ENCODE measurements at places on chromosomes 6 and 20.

DNA sequence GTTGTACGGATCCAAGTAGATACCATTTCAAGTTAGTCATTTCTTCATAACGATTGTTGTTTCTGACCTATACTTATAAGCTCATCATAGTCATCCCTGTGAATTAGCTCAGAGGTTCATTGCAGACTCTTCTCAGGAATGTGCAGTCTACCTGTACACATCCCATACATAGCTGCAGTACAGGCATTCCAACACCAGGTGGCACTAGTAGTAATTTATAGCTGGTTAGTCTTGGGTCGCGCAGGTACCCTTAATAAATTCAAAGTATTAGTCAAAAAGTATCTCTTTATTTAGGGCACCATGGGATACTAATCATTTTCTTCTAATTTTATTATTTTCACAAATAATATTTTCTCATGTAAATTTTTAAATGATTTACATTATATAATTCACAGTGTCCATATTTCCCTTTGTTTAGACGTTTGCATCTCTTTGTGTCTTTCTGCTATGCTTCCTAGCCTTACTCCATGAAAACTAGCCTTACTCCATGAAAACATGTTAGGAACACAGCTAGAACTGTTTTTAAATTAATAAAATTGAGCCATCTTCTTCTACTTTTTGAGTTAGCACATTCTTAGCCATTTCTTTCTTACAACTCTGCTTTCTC lies 128.6 kb upstream of the FAM83B start:
- DNase-seq = peak; percentile 84

DNA sequence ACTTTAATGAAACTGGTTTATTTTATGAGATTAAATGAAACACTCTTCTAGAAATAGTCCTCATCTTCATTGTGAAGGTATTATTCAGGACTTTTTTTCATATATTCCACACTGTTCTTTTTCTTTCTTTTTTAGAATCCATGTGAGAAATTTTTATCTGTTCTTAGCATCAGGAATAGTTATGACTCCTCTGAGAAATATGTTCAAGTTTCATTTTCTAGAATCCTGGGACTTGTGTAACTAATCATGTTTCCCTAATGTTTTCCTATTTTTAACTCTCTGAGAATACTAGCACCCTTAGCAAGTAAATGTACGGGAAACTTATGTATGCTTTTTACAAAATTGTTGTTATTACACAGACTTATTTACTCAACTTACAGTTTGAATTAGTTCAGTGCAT lies 407.8 kb downstream of the CBLN4 start:
- no peak for DNase-seq

DNA sequence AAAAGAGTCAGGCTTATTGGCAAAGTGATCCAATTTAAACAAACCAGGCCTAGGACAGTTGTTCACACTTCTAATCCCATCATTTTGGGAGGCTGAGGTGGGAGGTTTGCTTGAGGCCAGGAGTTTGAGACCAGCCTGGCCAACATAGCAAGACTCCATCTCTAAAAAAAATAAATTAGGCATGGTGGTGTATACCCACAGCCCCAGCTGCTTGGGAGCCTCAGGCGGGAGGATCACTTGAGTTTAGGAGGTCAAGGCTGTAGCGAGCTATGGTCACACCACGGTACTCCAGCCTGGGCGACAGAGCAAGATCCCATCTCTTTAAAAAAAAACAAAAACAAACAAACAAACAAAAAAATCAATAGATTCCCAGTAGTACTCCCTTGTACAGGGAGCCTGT lies 86.8 kb downstream of the SASH1 start:
- no peak for DNase-seq

- DNase-seq = peak; percentile 99
Measured at GRCh38 chr6:31541658-31542521, at the start of gene DDX39B. DDX39B (minus strand) TSS chr6:31542003; CDS start chr6:31540532, 1,471 bp downstream.

DNA sequence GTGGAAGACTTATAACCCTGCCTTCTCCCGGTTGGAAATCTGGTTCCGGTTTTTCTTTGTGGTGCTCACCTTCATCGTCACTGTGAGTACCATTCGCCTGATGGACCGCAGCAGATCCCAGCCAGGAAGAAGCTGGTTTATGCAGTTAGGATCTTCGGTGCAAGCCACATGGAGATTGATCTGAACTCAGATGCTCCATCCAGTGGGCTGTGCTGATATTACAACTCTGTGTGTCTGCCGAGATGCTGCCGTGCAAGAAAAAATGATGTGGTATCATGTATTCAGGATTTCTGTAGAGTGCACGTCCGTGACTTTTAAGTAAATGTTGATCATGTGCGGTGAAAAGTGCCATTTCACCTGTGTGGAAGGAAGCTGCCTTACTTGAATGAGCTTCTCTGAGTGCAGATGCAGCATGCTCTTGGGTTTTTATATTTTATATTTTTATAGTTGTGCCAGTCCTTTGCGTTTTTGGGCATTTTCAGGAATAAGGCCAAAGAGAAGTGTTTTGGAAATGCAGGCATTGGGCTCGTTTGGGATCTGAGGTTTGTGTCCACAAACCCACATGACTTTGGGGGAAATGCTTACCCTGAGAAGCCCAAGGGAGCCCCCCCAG lies 39.2 kb downstream of the DYNLT1 start:
- peak; percentile 90 for DNase-seq

- no peak for DNase-seq
Measured at GRCh38 chr6:55100686-55101085, 73.6 kb upstream of the HCRTR2 start.

DNA sequence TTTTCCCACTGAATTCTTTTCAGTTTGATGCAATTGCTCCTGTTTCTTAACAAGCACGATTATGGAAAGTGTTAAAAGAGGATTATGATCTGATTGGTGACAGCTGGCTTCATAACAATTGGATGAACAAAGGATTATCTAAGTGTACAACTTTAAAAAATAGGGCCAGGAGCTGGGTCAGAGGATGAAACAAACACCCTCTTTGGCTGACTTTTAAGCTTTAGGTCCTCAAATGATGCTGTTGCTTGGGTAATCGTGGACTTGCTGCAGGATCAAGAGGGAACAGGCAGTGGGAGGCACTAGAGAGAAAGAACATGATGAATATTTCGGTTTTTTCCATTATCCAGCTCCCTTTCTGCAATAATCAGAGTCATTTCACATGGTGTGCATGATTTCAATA lies 35.5 kb upstream of the TMX4 start:
- no peak for DNase-seq

DNA sequence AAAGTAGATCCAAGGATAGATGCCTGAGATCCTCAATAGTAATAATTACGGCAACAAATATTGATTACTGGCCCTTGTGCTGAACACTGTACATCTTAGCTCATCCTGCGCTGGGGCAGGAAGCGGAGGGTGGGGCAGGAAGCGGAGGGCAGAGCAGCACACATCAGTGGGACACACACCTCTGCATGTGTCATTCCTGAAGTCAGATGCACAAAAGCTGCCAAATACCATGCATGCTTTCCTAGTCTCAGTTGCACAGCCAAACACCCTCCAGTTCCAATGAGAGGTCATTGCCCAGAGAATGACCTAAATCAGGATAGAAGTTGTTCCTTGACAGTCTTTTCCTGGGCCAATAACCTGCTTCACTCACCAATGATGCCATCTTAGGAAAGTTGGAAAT lies 74.4 kb upstream of the FOXC1 start:
- no peak for DNase-seq

- DNase-seq = no peak
Measured at GRCh38 chr6:130776287-130776925, 50.8 kb upstream of the SMLR1 start.

DNA sequence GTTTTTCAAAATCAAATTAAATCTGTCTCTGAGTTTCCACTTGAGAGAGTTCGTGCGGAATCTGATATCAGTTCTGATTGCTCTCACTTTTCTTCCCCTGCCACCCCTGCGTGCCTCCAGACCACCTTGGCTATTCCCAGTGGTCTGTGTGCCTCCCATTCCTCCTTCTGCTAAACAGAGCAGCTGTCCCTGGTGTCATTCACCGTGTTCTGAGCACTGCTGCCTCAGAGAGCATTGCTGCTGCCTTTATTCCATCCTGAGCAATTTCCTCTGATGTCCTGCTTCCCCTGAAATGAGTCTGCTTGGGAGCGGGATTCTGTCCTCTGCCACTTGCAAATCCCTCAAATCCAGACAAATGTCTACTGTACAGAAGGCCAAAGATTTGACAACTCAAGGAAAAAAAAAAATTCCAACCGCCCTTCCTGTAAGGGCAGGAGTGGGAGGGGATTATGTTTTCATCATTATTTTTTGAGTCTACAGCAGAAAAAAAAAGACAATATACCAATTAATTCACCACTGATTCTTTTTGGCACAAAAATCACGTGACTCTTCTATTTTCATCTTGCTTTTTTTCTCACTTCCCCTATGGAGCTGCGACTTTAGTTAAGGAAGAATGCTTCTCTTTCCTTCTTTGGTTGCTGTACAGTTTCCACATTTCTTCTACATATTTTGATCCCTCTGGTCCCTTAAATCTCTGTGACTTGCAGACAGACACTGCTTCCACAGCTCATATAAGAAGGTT lies 833.0 kb downstream of the EPHA7 start:
- no peak for DNase-seq

GRCh38 chr6:35465646-35466045 lies 2.6 kb upstream of the RPL10A start:
- no peak for DNase-seq

- peak; percentile 27 for DNase-seq
Measured at GRCh38 chr6:12208190-12208589, 82.0 kb upstream of the EDN1 start.

GRCh38 chr6:140931581-140931980 lies 1201.1 kb upstream of the GJE1 start:
- DNase-seq = no peak

DNA sequence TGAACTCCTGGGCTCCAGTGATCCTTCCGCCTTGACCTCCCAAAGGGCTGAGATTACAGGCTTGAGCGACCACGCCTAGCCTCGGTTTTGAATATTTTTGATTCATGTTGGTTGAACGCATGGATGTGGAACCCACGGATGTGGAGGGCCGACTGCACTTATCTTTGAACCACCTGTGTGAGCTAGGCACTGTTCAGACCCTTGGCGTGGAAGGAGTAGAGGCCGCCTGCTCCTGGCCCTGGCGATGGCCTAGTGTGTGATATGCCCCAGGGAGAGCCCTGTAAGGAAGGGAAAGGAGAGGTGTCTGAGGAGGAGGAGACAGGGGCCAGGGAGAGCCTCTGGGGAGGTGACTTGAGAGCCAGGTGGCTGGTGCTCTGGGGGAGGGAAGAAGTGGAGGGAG lies 64.3 kb downstream of the BCAS4 start:
- no peak for DNase-seq

- no peak for DNase-seq
Measured at GRCh38 chr6:24927985-24928745, 7.6 kb downstream of the RIPOR2 start.

DNA sequence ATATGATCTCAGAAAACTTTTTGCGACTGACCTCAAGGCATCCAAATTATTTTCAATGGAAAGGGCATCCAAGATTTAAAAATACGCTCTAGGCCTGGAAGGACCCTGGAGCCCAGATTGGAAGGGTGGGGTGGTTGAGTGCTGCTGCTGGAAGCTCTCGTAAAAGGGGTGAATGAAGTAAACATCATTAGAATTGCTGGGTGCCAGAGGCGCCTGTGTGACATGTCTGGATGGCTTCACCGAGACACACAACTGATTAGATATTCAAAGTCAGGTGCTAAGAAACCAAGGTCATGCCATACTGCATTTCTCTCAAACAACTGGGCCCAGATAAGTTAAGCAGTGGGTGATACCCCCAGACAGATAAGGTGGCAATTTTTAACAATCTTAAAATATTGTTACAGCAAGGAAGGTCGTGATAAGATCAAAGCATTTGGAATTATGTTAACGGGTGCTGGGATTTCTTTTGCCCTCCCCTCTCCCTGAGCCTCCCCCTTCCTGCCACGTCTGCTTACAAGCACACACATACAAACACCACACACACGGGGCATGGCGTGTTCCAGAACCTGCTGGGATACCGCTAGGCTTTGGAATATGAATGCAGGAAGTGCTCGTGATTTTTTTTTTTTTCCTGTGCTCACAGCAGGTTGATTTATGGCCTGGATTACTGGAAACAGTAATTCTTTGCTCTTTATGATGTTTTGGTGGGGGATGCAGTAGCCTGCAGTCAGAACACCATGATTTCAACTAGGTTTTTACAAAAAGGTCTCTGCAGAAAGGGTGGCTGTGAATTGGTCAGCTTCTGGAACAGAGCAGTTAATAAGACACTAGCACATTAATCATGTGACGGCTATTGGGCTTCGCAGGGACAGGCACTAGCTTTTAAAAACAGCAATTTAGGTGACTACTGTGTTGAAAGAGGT lies 551.2 kb downstream of the QKI start:
- DNase-seq = peak; percentile 72

DNA sequence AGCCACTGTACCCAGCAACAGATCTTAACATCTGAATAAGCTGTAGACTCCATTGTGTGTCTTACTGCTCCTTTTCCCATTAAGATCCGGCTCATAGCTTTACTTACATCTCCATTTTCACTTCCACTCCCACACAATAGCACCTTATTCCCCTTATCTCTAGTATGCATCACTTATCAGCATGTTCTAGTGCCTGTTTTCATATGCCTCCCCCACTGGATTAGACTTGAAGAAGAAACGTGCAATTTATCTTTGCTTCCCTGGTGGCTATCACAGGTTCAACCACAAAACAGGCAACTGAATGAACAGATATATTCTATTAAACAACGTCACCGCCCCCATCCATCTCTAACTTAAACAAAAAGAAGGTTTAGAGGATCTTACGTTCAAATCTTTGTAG lies 12.1 kb downstream of the SSR1 start:
- DNase-seq = no peak

- no peak for DNase-seq
Measured at GRCh38 chr6:143806282-143807102, 36.6 kb upstream of the LTV1 start.

- no peak for DNase-seq
Measured at GRCh38 chr6:165636402-165637048, 26.5 kb downstream of the PDE10A start.

GRCh38 chr20:4800676-4801449 lies 79.2 kb downstream of the PRND start:
- no peak for DNase-seq

- no peak for DNase-seq
Measured at GRCh38 chr6:142440600-142441293, 138.9 kb downstream of the ADGRG6 start.

- DNase-seq = no peak
Measured at GRCh38 chr6:158958504-158959386, 41.3 kb downstream of the RSPH3 start.

DNA sequence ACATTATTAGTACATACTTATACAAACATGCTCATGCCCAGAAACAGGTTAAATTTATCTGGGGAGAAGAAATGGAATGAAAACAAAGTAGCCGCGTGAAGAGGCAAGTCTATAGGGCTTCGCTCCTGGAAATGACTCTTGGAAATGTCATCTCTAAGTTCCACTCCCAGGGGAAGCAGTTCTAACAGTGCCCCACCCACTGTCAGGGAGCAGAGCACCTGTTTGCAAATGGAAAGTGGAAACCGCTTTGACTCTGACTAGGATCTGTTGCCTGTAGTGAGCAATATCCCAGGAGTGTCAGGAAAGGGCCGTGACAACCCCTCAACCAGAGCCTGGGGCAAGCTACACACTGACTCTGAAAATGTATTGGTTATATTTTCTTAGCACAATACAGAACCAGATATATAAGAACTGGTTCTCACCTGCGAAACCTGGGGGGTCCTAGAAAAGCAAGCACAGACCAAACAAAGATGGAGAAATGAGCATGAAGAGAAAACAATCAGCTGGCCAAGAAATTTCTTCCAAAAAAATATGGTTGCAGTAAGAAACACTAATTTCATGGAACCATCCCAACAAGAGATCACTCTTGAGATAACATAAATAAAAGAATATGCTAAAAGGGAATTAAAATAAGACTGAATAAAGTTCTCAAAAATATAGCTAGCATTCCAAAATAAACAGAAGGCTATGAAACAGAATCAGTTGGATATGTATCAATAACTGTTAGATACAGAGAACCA lies 47.5 kb upstream of the CRISP1 start:
- DNase-seq = no peak
